GM23248 (cell line): ENCODE measurements at places on chromosomes 4 and X.

- DNase-seq, result no peak
Observed at GRCh38 chr4:68599150-68599549, 23.0 kb upstream of the UGT2B17 start.

- no peak for DNase-seq
Observed at GRCh38 chrX:44897539-44897938, 24.6 kb downstream of the KDM6A start.

- DNase-seq, result peak; percentile 27
Observed at GRCh38 chrX:109843963-109844751, 111.1 kb upstream of the ACSL4 start.

GRCh38 chrX:112714357-112714918 is 34.7 kb upstream of the LHFPL1 start:
- peak; percentile 43 for DNase-seq

- DNase-seq, result peak; percentile 0
Observed at GRCh38 chrX:115093191-115093590, 75.8 kb upstream of the IL13RA2 start.
